ENCODE measurements at places on chromosomes 6 and 20.

GRCh38 chr20:57317789-57318371 is 11.7 kb upstream of the SPO11 start:
- no peak for DNase-seq

- DNase-seq: peak; percentile 50
Measured at GRCh38 chr6:169177516-169178166, 76.0 kb downstream of the THBS2 start.

GRCh38 chr20:59581993-59582679 is 22.2 kb upstream of the PHACTR3 start:
- no peak for DNase-seq

- peak; percentile 25 for DNase-seq
Measured at GRCh38 chr20:39042279-39043150, 80.4 kb downstream of the DHX35 start.

DNA sequence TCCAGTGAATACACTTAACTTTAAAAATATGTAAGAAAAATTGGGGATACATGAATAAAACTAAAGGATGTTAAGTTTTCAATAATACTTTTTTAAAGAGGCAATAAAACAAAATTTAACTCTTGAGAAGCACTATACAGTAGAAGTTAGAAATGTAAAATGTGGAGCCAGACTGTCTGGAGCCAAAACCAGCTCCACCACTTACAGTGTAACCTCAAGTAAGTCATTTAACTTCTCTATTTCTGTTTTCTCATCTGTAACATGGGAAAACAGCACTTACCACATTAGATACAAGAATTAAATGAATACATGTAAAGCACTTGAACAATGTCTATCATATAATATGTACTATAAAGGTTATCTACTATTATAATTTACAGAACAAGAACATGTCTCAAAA is 6.7 kb downstream of the ATG5 start:
- no peak for DNase-seq

DNA sequence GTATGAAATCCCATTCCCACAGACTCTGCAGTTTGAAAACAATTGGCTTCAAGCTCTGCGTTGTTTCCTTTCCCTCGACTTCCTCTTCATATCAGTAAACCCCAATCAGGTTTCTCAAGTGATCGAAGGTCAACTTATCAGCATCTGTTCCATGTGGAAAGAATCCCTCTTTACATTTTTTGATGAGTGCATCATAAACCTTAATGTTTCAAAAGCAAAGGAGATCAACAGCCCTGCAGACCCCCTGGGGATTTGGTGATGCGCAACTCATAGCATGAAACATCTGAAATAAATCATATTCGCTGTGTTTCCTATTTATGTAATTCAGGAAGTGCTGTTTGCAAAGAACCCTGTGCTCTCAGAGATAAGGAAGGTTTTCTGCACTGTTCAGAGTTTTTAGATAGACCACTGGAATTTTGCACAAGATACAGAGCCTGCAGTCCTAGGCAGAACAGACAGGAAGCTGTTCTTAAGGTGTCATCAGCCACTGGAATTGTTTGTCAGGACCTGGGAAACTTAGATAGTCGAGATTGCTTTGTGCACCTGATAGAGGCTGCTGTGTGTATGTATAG is 216.0 kb downstream of the HIVEP2 start:
- DNase-seq: peak; percentile 68

- no peak for DNase-seq
Measured at GRCh38 chr20:22827916-22828315, 207.2 kb upstream of the SSTR4 start.

DNA sequence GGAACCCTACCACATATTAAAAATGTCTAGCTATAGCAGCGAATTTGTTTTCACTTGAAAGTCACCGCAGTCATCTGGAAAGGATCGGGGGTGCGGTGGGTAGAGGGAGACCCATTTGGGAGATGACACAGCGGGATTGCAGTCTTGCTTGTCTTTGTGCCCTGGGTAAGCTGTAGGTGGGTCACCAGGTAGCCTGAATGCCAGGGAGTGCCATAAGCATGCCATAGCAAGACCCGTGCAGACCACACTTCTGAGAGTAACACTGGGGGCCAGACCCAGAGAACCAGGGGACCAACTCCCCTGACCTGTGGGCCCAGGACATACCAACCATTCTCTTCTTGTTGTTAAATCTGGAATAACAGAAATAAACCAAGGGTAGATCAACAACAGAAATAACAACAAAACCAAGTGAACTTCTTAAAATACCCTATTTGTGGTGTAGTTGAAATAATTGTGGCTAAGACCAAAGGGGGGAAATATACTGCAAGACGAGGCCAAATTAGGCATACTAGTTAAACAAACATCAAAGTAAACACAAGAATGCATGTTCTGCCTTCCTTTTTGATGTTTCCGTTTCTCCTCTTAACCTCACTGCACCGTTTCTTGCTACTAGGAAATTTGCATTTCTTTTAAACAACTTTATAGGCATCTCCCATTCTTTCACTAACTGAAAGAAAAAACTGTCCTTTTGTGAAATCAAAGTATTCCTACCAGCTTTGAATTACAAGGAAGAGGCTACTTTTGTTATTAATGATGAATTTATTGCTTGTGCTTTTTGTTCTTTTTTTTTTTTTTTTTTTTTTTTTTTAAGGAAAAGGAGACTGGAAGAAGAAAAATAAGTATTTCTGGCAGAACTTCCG is 128.2 kb downstream of the SASH1 start:
- no peak for DNase-seq

DNA sequence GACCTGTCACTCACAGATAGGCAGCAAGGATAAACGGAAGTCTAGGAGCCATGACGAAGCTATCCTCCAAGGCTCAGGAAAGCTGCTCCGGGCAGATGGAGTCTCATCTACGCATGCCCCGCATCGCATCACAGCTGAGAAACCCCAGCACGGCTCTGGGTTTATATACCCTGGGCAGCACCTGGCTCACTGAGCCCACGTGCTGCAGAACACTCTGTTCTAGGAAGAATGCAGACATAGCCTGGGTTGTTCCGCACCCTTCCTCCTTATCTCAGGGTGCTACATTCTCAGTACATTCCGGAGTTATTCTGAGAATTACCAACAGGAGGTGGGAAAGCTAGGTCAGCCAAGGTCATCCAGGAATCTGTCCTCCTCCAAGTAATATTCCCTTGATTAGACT is 260.4 kb downstream of the CBLN4 start:
- no peak for DNase-seq

- DNase-seq: peak; percentile 9
Measured at GRCh38 chr6:165245287-165245686, 64.1 kb downstream of the C6orf118 start.

- DNase-seq: no peak
Measured at GRCh38 chr6:68641172-68641571, 6.1 kb downstream of the ADGRB3 start.
